Mammary microvascular endothelial cell (primary cell): ENCODE measurements at places on chromosomes 12 and 14. TPM values are rescaled to one million over a fixed set of nuclear protein-coding genes. Genes with fewer than 3 reads are reported as not detected.

The DTX1 gene
- not detected in 2 replicates for total RNA-seq

The CLEC4A gene
- 0.25 TPM in 1 of 2 replicates, not detected in the other for total RNA-seq

The DPPA3 gene
- total RNA-seq = not detected in 2 replicates

The C14orf132 gene
- 1.9 and 2.2 TPM in 2 replicates for total RNA-seq

The ISM2 gene
- total RNA-seq = 0.07 and 0.10 TPM in 2 replicates

The ZNF384 gene
- 14.1 and 27.2 TPM in 2 replicates for total RNA-seq

The OAS1 gene
- total RNA-seq = 46.4 and 51.1 TPM in 2 replicates

The PLBD2 gene
- total RNA-seq = 28.2 and 35.5 TPM in 2 replicates

The TMEM229B gene
- total RNA-seq = 6.9 and 8.1 TPM in 2 replicates

The PPFIA2 gene
- not detected in 2 replicates for total RNA-seq

The MYO1H gene
- not detected in 2 replicates for total RNA-seq

The STYX gene
- 21.0 and 21.5 TPM in 2 replicates for total RNA-seq

The SPIC gene
- not detected in 2 replicates for total RNA-seq

The PPP1R1A gene
- not detected in 2 replicates for total RNA-seq

The PTPRO gene
- 0.10 TPM in 1 of 2 replicates, not detected in the other for total RNA-seq
